Activated naive CD8-positive, alpha-beta T cell treated with anti-CD3 and anti-CD28 coated beads for 36 hours (primary cell): ENCODE measurements at places on chromosomes 7 and 10. TPM values are rescaled to one million over a fixed set of nuclear protein-coding genes. Genes with fewer than 3 reads are reported as not detected.

GRCh38 chr10:103265717-103266329 lies 11.1 kb upstream of the INA start:
- DNase-seq = peak; percentile 26

DNA sequence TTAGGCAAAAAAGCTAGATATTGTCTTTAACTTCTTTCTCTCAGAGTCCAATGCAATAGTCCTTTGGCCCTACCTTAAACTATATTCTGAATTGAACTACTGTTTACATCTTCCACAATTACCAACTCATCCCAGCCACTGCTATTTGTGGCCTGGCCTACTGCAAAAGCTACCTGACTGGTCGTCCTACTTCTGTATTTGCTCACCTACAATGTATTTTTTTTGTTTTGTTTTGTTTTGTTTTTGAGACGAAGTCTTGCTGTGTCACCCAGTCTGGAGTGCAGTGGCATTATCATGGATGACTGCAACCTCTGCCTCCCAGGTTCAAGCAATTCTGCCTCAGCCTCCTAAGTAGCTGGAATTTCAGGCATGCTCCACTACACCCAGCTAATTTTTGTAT lies 51.2 kb downstream of the ARL4A start:
- no peak for DNase-seq

GRCh38 chr7:105256761-105257231 lies 131.9 kb downstream of the SRPK2 start:
- no peak for DNase-seq

DNA sequence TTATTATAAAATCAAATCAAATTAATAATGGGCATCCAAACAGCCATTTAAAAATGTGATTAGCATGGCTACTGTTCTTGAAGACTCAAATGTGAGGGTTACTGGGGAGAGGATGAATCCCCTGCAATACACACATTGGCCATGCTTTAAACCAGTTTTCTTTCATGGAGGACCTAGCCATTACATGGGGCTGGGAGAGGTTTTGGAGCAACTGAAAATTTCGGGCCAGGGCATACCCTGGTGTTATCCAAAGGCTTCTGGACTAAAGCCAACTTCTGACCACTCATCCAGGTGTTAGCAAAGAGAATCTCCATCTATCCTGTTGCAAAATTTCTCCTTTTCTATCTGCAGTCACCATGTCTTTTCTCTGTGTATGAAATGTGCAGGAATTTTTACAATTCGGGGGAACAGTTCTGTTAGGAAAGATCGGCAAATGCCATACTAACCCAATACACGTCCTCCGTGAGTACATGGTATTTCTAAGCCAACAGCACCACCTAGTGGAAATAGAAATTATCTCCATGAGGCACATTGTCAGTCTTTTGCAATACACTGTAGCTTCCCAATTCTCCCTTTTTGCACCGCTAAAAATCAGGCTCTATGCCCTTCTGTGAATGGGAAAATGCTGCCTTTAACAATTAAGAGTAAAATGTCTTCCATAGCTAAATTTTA lies 47.0 kb upstream of the ZNF107 start:
- no peak for DNase-seq

DNA sequence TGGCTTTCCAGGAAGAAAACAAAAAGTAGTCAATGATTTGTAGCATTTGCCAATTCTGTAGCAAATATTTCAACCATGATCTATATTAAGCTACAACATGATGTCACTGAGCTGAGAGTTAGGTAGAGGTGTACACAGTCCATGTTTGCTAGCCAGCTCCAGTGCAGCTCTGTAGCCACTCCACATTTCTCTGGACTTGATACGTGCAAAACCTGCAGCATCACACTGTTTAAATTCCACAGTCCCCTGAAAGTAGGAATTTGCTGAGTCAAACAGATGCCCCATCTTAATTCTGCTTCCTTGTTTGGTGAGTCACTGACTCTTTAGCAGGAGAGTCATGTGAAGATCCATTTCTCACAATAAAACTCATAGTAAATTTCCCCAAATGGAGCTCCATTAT lies 89.8 kb upstream of the LRRTM3 start:
- DNase-seq = no peak

DNA sequence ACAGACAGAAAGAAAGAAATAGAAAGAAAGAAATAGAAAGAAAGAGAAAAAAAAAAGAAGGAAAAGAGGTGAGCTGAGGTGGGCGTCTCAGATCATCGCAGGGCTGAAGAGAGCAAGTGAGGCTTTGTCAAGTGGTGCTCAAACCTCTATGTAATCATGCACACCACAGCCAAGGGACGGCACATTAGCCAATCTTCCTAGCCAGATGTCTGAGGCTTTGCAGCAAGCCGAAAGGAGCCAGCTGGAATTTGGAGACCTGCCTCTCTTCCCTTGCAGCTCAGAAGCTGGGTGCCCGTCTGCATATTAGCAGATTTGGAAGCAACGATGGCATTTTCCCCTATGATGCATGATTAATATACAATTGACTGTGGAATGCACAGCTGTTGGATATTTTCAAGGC lies 52.5 kb downstream of the ADRA2A start:
- no peak for DNase-seq

DNA sequence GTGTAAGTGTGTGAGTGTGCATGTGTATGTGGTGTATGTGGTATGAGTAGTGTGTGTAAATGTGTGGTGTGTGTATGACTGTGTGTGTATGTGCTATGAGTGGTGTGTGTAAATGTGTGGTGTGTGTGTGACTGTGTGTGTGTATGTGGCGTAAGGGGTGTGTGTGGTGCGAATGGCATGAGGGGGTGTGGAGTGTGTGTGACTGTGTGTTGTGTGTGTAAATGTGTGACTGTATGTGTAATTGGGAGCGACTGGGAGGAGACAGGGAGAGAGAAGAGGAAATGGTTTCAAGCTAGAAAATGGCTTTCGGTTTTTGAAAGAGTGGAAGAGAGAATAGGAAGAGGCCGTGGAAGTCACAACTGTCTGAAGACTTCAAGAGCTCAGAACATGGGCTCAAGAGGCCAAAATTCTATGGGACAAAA lies 23.6 kb upstream of the GATAD1 start:
- DNase-seq = no peak

- DNase-seq = no peak
Observed at GRCh38 chr7:31664890-31665289, 22.1 kb upstream of the PPP1R17 start.

DNA sequence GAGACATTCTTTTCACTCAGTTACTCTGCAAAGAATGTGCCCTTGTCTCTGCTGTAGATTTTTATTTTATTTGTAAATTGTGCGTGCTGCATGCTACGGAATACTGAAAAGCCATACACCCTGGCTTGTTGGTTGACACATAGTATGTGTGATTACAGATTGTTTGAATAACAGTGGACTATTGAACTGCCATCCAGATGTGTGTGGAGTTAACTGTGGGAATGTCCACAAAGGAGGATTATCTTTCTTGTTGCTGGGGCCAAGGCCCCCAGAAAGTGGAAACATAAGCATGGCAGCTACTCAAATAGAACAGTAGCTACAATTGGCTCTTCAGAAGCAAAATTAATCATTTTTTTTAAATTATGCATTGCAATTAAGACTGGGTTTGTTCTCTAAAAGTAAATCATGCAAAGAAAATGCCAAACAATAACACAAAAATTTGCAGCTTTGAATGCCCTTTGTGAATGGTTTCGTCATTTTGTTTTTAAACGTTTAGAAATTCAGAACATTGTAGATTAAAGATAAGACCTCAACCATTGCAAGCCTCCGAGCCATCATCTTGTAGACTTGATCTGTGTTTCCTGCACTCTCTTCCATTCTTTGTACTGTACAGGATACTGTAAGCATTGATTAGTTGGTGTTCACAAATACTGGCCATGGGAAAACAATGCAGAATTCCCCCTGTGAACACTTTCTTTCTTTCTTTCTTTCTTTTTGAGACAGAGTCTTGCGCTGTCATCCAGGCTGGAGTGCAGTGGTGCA lies 210.3 kb upstream of the TCF7L2 start:
- DNase-seq = no peak

GRCh38 chr10:4656576-4657194 lies 169.3 kb upstream of the AKR1E2 start:
- peak; percentile 31 for DNase-seq

DNA sequence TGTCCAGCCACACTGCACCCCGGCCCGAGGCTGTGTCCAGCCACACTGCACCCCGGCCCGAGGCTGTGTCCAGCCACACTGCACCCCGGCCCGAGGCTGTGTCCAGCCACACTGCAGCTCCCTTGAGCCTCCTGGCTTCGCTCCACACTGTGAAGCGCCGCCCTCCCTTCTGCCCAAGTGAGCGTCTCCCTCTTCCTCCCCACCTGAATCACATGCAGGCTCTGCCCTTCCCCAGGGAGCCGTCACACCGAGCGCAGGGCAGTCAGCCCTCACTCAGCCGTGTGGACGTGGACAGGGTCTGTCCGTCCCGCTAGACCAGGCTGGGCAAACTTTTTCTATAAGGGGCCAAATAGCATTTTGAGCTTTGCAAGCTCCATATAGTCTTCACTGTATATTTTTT lies 27.6 kb downstream of the CFAP46 start:
- DNase-seq = no peak

DNA sequence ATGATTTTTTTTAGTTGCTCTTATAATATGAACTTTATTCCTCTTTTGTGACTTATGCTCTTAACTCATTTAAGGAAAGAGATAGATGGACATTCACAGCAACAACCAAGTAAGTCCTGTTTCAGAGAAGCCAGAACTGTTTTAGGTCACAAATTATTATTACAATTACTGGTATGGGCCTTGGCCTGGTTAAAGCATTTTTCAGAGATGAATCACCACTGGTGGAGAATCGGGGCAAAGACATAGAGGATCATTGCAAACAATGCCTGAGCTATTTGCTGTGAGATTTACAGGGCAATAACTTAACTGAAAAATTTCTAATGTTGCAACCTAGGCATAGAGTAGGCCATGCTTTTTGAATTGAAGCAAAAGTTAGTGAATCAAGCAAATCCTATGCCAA lies 138.0 kb upstream of the YAE1 start:
- no peak for DNase-seq

DNA sequence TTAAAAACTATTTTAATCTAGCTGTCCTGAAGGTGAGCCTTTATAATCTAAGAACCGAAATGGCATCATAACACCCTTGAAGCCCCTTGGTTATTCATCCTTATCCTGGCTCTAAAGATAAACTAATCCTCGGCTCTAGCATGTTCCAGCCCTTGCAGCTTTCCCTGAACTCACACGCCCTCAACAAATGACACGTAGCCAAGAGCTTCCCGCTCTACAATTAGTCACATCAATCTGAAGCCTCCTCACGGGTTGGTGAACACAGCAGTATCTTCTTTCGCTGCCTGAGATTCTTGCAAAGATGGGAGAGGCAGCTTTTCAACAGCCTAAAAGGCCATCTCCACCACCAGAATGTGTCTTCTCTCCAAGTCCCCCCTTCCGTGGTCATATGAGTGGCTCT lies 4.1 kb downstream of the FRMD4A start:
- no peak for DNase-seq

Gene GNG11
- not detected for total RNA-seq

Gene CYP3A5
- total RNA-seq = not detected

Gene WDFY4
- total RNA-seq = 1.2 TPM

Gene CALN1
- not detected for total RNA-seq
